ENCODE measurements at places on chromosomes 11 and 22.

- no peak for DNase-seq
These were observed 2.4 kb upstream of the OR10V1 start for GRCh38 chr11:59716051-59716450.

- DNase-seq = no peak
These were observed 104.7 kb downstream of the ETS1 start for GRCh38 chr11:128482512-128483191.

DNA sequence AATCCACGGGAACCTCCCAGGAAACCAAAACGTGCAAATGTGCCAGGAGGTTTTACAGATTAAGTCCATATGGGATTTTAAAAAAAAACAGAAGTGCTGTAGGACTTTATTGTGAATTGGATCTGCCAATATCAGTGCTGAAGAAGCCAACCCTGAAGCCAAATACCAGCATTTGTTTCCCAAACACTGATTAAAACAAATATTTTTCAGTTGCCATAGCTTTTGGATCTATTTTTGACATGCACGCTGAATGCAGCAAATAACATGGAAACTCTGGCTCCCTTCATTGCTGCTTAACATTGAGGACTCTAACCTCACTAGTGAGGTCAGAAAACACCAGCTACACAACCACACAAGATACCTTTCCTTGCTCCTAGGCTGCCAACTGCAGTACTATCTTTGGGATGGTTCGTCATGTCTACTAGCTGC is 28.4 kb upstream of the SIK2 start:
- no peak for DNase-seq

- peak; percentile 83 for DNase-seq
These were observed 34.6 kb upstream of the SHANK2 start for GRCh38 chr11:71286701-71287643.

GRCh38 chr11:2580571-2581001 is 119.2 kb downstream of the KCNQ1OT1 start:
- DNase-seq = peak; percentile 0

DNA sequence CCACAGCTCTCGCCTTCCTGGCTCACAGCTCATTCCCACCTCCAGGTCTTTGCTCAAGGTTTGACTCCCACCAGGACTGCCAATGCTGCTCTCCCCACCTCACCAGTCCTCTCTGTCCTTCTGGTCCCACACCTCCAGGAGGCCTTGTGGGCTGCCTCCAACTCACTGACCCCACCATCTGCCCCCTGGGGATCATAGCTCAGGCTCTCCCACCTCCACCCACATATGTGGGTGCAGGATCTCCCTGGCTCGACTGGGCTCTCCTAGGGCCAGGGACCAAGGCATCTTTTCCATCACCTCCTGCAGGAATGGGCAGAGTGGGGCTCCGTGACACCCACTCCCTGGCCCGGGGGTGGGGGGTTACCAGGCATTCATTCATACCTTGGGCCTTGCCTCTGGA is 13.8 kb upstream of the SSTR3 start:
- no peak for DNase-seq

DNA sequence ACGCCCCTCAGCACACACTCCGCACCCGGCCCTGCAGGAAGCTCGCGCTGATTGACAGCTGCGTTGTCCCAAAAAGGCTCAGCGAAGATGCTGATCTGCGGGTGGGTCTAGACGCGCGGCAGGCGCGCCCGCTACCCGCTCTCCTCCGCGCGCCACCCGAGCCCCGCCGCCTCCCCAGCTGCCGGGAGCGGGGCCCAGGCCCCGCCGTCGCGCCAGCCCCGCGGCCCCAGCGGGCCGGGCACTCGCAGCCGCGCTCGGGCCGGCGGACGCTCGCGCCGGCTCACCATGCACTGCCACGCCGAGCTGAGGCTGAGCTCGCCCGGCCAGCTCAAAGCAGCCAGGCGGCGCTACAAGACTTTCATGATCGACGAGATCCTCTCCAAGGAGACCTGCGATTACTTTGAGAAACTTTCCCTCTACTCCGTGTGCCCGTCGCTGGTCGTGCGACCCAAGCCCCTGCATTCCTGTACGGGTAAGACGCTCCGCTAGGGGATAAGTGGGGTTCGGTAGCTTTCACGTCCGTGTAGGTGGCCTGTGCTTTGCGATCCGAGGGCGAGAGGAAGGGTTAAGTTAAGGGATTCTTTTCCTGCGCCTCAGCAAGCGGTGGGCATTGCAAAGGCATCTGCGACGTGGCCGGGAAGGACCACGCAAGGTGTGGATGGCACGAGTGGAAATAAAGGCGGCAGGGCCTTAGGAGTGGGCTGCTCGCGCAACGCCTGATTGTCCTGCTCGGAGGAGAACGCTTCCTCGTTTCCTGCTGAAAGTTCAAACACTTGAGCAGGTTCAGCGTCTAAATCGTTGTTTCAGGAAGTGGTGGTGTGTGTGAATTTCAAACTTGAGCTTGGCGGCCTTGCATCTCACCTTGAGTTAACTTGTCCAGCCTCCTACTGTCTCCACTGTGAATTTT is at the start of gene BARX2:
Gene BARX2, plus strand, starts transcription at position 98 of the 907 bp plus-strand sequence. Its CDS starts 188 bp downstream, at position 286.
- peak; percentile 56 for DNase-seq

GRCh38 chr11:92653454-92653853 is 316.0 kb upstream of the MTNR1B start:
- DNase-seq = no peak

GRCh38 chr22:40397396-40397795 is 27.0 kb downstream of the SGSM3 start:
- no peak for DNase-seq

GRCh38 chr11:111715142-111715816 is 50.9 kb downstream of the PPP2R1B start:
- DNase-seq = no peak

GRCh38 chr11:15828215-15828853 is 528.0 kb downstream of the SOX6 start:
- DNase-seq = no peak

DNA sequence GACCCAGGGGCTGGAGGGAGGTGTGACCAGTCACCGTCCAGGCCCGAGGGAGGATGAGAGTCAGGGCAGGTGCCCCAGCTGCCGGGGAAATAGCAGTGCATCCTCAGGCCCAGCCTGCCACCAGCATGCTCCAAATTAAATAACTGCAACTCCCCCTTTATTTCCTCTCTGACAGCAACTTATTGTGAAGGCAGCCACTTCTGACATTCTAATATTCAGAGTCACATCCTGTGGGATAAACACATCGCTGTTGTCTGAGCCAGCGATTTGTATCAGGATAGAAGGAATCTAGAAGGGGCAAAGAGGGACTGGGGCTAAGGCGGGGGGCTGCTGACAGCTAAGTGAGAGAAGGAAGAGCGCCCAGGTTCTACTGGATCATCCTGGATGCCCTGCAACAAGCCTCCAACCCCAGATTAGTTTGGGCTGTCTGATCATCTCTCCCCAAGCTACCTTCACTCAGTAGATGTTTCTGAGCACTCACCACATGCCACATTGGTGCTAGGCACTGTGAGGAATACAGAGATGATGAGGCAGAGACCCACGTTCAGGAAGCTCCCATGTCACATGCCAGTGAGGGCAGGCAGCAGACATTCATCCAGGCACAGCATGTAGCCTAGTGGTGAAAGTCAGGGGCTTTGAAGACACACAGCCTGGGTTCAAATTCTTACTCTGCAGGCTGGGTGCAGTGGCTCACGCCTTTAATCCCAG is 214.1 kb downstream of the BUD13 start:
- DNase-seq = no peak

GRCh38 chr11:133360860-133361688 is 171.2 kb downstream of the OPCML start:
- no peak for DNase-seq

DNA sequence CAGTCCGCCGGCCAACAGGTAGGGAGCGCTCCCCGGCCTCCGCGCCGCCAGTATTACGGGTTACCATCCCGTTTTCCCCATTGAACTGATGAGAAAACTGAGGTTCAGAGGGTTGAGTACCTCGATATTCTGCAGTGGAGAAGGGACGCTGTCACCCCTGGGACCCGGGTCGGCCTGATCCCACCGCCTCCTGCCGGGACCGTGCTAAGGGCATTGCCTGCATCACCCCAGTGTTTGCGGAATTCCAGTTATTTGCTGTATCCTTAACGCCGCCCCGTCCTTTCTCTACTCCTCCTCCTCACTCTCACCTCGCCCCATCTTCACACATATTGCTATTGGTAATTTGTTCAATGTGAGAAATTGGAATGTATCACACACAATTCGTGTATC is 370 bp upstream of the A4GALT start:
- DNase-seq = no peak

DNA sequence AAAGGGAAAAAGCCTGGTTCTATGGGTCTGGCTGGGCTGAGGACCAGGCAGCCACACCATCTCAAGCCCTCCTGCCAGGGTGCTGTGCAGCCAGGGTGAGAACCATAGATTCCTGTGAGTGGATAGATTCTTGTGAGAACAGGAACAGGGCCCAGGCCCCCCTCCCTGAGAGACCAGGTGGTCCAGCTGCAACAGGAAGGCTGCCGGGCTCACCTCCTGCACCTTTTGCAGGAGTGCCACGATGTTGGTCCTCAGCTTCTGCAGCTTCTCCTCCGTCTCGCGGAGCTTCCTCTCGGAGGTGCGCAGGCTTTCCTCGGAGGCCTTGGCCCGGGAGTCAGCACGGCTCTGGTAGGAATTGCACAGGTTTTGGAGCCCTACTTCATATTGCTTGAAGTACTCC is 40.8 kb downstream of the MORC2 start:
- DNase-seq = no peak

DNA sequence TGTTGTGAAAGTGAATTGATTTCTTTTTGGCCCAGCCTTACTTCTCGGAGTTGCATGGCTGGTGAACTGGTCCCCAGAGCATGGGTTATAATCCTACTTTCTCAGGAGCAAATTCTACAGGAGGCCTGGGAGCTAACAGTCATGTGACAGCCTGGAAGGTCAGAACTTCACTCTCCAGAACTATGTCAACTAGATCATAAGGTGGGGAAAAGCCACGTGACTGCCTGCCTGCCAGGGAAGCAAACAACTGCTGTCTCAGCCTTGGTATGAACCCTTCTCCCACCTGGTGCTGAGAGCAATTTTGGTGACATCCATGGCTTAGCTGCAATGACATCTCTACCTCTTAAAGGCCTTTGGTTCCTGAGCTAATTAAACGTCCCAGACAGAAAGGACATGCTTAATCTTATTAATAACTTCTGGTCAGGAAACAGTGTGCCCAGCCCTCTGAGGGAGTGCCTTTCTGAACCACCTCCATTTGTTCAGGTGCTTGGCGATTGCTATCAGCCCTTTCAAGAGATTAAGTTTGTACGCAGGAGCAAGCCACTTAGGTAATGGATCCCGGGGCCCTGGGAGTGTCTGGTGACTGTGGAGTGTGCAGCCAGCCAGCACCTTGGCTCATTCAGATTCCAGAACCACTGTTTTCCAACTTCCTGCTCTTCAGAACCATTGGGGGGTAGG is 1.4 kb upstream of the CREB3L1 start:
- DNase-seq = peak; percentile 74

DNA sequence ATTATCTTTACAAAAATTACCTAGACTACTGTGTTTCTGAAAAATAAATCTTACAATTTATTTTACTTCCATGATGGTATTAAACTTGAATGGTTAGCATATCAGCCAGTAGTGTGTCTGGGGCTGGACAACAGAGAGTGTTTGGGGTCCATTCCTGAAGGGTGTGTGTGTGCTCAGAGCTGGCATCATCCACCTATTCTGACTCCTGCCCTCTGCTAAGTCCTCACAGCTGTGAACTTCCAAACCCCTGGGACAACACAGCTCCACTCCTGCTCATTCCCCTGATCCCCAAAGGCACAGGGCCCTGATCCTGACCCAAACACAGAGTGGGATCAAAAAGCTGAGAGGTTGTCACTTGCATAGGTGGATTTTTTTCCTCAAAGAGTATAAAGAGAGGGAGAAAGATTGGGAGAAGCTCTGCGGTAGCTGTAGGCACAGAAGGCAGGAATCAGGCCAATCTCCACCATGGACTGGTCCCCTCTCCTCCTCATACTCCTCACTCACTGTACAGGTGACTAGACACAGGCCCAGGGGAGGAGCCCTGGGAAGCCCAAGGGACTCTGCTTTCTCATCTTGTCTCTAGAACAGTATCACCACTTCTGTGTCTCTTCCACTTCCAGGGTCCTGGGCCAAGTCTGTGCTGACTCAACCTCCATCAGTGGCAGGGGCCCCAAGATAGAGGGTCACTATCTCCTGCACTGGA is 55.7 kb upstream of the TOP3B start:
- no peak for DNase-seq

- no peak for DNase-seq
These were observed 142.5 kb downstream of the LDLRAD3 start for GRCh38 chr11:36086366-36086765.

- DNase-seq = no peak
These were observed 19.0 kb downstream of the CYTH4 start for GRCh38 chr22:37301144-37301830.

GRCh38 chr22:33070600-33070999 is 12.4 kb upstream of the SYN3 start:
- no peak for DNase-seq

DNA sequence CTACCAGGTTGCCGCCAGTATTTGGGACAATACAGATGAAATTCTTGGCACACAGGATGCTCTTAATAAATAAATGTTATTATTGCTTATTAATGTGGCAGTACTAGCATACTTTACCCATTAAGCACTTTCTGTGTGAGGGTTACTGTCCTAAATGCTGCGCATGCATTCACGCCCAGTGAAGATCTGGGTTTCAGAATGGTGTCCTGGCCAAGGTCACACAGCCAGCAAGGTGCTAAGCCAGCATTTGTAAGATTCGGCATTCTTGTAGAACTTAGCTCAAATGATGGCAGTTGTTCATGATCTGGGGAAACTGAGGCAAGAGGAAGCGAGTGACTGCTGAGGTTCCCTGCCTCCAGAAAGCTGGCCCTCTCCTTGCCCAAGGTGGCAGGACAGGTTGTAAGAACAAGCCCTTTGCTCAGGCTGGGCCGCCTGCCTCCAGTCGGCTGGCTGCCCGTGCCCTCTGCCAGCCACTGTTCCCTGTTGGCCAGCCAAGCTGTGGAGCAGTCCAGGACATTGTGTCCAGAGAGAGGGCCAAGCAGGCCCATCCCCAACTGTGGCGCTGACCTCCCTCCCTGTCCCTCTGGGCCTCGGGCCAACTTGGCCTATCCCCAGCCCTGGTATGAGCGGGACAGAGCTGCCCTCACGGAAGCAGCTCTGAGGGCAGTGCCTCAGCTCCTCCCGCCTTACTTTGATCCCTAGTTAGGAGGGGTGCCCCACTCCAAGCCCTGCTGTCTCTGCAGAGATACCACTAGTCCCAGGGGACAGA is 28.8 kb downstream of the TOB2 start:
- peak; percentile 99 for DNase-seq

DNA sequence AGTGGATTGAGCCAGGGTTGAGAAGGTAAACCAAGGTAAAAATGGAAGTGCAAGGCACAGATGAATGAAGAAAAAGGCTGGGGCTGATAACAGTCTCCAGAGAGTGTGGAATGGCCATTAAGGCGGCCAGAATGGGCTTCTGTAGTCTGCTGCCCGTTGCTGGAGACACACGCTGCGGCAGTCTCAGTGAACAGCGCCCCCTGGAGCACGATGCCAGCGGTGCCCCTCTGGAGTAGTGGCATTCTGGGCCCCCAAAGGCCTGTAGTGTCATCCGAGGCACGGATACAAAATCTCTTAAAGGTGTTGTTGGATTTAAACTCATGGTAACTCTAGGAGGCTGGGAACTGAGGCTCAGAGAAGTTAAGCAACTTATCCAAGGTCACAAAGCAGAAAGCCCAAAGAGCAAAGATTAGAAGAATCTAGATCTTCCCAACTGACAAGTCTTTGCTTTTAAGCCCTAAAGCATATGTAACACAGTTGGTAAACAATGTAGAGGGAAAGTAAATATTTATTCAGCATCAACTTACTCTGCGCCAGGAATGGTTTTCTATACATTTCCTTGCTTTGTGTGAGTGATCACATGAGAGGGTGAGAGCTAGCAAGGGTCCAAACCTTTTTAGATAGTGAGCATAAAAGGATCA is 18.2 kb downstream of the KCNJ1 start:
- peak; percentile 47 for DNase-seq

Data from thyroid gland (tissue), 4 donors.